NCI-H1930 (cell line): ENCODE measurements at places on chromosomes 4 and X.

- DNase-seq, result no peak
These were observed 114.6 kb downstream of the RASL11B start for GRCh38 chr4:52976523-52977230.

- peak; percentile 3 for DNase-seq
These were observed 2.1 kb downstream of the GPR101 start for GRCh38 chrX:137031517-137032340.

DNA sequence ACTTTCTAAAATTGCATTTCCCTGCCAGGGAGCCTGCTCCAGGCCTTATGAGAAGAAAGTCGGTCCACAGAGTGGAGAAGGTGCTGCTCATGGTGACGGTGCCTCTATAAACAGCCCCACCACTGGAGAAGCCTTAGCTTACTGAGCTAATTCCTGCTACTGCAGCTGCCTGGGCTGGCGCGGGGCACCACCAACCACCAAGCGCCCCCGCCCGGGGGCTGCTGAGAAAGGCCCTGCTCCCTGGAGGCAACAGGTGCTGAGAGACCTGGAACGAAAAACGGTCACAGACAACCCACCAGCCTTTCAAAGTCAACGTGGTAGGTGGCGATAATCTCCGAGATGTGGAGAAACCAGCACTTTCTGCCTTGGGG lies 2.9 kb downstream of the HCFC1 start:
- no peak for DNase-seq

DNA sequence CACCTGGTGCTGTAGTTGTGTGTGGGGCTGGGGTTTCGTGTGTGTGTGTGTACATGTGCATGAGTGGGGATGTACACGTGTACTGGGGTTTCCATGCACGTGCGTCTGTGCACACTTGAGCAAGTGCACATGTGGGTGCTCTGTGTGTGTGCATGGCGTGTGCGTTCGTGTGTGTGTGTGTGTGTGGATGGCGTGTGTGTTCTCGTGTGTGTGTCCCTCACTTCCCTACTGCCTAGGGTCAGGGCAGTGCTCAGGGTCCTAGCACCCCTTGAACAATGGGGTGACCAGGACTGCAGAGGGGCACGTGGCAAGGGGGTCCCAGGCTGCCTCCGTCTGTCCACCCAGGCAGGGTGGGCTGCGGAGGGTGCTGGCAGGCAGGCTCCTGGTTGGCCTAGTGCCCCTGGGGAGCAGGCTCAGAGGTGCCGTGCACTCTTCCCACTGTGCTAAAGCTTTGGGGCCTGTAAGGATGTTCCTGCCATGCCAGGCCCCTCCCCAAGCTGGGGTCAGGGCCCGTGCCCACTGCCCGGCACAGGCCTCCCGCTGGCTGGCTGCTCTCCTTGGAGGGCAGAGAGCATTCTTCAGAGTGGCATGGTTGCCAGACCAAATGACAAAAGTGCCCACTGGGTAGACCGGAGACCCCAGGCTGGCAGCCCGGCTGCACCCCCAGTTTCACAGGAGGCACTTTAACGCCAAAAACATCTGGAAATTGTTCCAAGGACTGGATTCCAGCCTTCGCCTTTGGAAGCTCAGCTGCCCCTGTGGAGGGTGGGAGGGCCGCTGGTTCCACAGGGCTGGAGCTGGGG lies 29.1 kb downstream of the FGFRL1 start:
- DNase-seq, result no peak

DNA sequence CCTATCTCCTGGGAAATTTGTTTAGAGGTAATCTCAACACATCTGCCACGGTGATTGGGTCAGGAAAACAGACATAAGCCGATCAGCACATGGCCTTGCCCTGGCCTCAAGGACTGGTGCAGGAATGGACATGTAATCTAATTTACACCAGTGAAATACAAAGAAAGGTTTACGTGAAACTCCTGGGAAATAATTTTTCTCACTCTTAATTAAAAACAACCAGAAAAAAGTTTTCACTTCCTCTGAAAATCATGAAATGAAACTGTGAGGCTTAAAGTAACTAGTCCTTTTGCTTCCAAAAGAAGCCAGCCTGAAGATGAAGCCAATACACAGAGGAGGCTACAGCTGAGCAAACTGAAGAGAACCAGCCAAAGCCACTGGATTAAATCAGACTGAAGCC lies 154.1 kb upstream of the FAM241A start:
- DNase-seq, result peak; percentile 14

GRCh38 chr4:99915449-99915848 lies 21.2 kb upstream of the LAMTOR3 start:
- no peak for DNase-seq

- no peak for DNase-seq
These were observed 1299.5 kb downstream of the FSTL5 start for GRCh38 chr4:160864253-160864652.

- DNase-seq, result no peak
These were observed 8.7 kb upstream of the FAM47A start for GRCh38 chrX:34140816-34141215.

GRCh38 chr4:165151734-165152133 lies 39.1 kb upstream of the TMEM192 start:
- no peak for DNase-seq

GRCh38 chr4:104490770-104491480 lies 3.8 kb downstream of the CXXC4 start:
- DNase-seq, result peak; percentile 68

- no peak for DNase-seq
These were observed 17.0 kb downstream of the LAMP2 start for GRCh38 chrX:120452131-120452530.

- no peak for DNase-seq
These were observed 912.1 kb upstream of the GRIA3 start for GRCh38 chrX:122272011-122272410.

DNA sequence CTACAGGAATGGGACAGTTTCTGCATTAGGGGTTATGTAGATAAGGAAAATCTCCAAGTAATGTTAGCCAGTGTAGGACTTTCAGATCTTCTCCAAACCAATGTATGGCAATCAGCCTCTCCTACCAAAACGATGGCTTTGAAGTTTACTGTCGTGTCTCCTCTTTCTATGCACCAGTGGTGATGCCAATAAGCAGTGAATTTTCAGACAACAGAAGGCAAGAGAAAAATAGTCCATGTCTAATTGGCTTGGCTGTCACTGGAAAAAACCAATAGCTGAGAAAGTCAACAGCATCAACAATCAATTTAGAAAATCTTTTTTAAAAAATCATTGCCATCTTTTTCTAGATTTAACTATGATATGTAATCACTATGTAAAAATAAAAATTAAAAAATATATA lies 35.0 kb downstream of the LIMCH1 start:
- no peak for DNase-seq

DNA sequence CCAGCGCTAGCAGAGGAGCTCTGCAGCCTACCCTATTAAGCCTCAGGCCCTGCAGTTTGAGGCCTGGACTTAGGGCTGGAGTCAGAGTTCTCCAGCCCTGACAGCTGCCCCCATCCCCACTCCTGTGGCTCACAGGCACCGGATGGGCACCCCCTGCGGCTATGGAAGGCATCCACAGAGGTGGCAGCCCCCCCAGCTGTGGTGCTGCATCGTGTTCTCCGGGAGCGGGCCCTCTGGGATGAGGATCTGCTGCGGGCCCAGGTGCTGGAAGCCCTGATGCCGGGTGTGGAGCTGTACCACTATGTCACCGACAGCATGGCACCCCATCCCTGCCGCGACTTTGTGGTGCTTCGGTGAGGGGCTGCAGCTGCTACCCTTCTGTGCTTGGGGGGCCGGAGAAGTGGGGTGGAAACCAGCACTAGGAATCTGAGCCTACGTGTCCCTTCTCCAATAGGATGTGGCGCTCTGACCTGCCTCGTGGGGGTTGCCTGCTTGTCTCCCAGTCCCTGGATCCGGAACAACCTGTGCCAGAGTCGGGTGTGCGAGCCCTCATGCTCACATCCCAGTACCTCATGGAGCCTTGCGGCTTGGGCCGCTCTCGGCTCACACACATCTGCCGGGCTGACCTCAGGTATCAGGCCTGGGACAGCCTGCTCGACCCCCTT lies 76.2 kb downstream of the STARD8 start:
- no peak for DNase-seq

- DNase-seq, result no peak
These were observed 87.6 kb downstream of the ABLIM2 start for GRCh38 chr4:8070736-8071718.

GRCh38 chr4:72391281-72391680 lies 177.7 kb downstream of the ADAMTS3 start:
- no peak for DNase-seq

DNA sequence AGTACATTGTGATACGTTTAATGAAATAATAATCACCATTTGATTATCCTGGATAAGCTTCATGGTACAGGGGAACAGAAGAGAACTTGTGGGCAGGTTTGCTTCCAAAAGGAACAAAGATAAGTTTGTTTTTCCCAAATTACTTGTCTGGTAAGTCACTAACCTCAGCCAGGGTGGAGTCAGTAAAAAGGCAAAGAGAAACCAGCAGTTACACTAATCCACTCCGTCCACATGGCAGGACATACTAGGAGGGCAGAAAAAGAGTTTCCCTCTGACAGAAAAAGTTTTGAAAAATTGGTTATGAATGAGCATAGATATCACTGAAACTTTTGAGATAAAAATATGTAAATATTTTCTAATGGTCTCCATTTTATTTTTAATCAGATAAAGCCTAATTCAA lies 285.9 kb downstream of the IL15 start:
- no peak for DNase-seq

DNA sequence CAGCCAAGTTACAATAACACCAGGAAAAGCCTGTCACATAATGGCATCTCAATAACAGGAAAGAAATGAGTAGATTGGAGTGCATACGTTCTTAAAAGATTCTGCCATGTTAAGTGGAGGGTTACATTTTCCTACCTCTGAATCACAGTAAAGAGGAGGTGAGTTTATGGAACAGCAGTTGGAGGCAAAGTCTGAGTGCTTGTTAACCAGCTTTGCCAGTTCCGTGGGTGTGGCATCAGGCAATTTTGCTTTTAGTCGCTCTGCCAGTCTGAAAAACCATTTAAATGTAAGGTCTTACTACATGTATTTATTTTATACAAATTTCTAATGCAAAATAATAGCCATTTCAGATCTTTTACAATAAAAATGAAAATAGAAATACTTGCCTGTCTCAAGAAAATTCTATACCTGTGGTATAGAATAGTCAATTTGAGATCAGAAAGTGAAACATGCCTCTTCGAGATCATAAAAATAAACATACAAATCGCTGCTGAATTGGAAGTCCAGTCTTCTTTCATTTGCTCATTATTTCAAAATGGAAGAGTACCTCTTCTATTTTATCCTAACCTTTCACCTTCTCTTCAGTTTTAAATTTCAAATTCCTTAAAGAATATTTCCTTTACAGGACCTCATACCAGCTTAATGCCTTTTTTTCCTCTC lies 31.4 kb downstream of the GC start:
- no peak for DNase-seq

DNA sequence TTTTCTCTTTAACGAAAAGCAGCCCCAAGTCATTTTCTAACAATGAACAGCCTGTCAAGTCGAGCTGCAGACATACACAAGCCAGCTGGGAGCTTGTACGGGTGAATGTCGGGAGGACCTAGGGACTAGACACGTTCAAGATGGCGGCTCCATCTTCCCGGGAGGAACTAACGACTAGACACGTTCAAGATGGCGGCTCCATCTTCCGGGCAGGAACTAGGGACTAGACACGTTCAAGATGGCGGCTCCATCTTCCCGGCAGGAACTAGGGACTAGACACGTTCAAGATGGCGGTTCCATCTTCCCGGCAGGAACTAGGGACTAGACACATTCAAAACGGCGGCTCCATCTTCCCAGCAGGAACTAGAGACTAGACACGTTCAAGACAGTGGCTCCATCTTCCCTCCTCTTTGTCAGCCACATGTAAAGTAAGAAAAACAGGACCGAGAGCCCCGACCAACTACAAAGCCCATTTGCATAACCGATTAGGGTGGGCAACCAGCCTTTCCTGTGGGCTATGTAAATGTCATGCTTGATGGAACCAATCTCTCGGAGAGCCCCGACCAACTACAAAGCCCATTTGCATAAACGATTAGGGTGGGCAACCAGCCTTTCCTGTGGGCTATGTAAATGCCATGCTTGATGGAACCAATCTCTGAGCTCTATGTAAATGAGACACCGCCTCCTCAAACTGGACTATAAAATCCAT lies 175.5 kb downstream of the DHRSX start:
- DNase-seq, result no peak

GRCh38 chr4:57125996-57126395 lies 15.8 kb upstream of the IGFBP7 start:
- no peak for DNase-seq

DNA sequence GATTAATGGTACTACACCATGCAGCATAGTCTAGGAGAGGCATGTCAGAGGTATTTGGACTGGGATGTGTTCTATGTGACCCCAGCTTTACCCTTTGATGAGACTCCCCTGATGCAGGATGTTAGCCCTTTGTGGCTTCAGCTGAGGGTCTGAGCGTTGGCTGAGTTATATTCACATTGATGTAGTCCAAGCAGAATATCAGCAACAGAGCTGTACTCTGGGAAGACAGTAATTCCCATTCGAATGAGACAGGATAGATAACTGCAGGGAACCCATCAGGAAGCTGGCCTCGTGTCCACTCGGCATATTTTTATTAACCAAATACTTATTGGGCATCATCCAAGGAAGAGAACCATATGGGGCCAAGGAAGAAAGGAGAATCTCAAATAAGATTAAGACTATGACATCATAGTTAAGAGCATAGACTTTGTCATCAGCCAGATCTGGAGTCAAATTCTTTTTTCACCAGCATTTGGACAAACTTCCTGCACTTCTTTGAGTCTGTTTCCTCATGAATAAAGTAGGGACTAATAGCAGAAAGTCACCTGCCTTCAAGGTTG lies 198.1 kb downstream of the SOWAHB start:
- no peak for DNase-seq

- DNase-seq, result no peak
These were observed 2.6 kb downstream of the AMER1 start for GRCh38 chrX:64202808-64203325.

DNA sequence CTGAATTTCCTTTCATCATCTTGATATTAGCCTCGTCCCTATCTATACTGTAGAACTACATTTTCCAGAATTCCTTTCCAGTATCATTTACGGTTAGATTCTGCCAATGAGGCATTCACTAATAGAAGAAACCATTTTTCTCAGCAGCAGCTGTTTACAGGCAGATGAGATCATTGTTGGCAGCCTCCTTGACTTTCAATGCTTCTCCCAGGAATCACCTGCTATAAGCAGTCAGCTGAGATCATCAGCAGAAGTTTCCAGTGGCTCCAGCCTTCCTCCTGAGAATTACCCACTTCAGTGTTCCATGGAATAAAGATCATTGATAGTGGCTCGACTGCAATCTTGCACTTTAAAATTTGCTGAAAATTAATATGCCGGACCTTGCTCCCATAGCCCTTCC lies 157.3 kb upstream of the TET2 start:
- no peak for DNase-seq

- DNase-seq, result no peak
These were observed 117.1 kb downstream of the SPANXA1 start for GRCh38 chrX:141467442-141467841.
